Bronchial epithelial cell (primary cell): ENCODE measurements at places on chromosomes 4 and X. TPM values are rescaled to one million over a fixed set of nuclear protein-coding genes. Genes with fewer than 3 reads are reported as not detected.

RADX gene
- 1.7 and 2.4 TPM in 2 replicates for total RNA-seq

- DNase-seq, result no peak
These were observed 363.9 kb downstream of the MID1IP1 start for GRCh38 chrX:39165185-39165584.

GRCh38 chr4:103996637-103997036, 276.9 kb upstream of the TACR3 start:
- peak; percentile 97 for DNase-seq

DNA sequence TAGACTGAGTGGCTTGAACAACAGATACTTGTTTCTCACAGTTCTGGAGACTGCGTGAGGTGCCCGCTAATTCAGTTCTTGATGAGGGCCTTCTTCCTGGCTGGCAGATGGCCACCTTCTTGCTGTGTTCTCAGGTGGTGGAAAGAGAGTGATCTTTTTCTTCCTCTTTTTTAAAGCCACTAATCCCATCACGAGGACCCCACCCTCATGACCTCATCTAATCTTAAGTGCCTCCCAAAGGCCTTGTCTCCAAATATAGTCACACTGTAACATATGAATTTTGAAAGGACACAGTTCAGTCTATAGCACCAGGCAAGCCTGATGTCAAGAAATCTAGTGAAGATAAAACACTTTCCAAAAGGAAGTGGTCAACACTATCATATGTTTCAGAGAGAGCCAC, 12.4 kb downstream of the VAMP7 start:
- DNase-seq, result no peak

- DNase-seq, result peak; percentile 93
These were observed 87.7 kb downstream of the FHDC1 start for GRCh38 chr4:153023692-153024394.

- DNase-seq, result no peak
These were observed 48.3 kb upstream of the AMOT start for GRCh38 chrX:112888916-112889315.

DNA sequence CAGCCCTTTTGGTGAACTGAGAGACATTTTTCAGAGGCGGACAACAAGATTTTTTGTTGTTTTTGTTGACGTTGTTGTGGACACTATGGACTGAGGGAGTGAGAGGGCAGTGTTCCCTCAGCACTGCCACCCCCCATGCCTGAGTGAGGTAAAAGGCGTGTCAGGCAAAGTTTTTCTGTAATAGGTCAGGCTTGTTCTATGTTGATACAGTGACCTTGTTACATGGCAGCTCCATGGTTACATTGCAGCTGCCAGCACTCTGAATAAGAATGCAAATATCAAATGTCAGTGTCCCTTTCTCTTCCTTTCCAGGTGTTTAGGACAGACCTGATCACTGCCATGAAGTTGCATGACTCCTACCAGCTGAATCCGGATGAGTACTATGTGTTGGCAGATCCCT, 36.6 kb downstream of the JADE1 start:
- DNase-seq, result peak; percentile 20

- DNase-seq, result peak; percentile 27
These were observed 52.2 kb upstream of the FAT1 start for GRCh38 chr4:186775902-186776301.

- DNase-seq, result no peak
These were observed 169.8 kb upstream of the JADE1 start for GRCh38 chr4:128639541-128640270.
